ENCODE measurements at places on chromosomes 2 and 18.

DNA sequence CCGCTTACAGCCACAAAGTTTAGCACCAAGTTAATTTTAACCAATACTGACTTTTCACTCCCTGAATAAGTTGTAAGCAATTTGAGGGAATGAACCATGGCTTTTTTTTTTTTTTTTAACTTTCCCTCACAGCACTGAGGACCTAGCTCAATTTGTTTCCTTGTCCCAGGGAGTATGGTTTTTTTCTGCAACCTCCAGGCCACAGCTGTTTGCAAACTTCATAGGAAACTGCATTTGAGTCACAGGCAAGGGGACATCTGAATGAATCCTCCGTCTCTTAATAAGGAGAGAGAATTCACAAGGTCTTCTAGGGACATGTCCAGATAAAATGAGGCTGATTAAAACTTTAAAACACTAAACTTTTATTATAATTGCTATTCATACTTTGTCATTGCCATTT is 181.5 kb downstream of the GFPT1 start:
- DNase-seq = no peak

- DNase-seq = no peak
Observed at GRCh38 chr2:179876266-179876665, 14.9 kb upstream of the ZNF385B start.

DNA sequence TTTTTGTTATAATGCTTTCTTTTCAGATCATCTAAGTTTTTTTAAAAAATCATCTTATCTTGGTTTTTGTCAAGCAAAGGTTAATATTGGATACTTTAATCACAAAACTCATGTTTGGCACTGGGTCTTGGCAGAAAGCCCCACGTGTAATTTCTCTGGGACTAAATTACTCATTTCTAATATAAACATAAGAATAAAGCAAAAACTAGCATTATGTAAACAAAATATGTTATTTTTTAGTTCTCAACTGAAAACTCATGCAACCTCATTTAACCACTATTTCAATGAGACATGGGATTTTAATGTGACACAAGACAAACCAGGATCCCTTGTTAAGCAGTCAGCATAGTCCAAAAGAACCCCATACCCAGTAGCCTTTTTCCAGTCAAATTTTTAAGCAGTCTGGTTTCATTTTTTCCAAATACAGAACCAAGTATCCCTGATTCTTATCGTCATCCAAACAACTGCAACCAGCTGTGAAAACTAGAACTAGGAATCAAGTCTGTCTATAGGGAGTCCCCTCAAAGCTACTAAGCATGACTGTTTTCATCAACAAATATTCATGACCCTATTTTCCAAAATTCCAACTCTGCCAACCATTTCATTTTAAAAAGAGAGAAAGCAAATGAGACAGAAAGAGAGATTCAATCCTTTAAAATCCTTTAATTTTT is 27.1 kb downstream of the PID1 start:
- no peak for DNase-seq

DNA sequence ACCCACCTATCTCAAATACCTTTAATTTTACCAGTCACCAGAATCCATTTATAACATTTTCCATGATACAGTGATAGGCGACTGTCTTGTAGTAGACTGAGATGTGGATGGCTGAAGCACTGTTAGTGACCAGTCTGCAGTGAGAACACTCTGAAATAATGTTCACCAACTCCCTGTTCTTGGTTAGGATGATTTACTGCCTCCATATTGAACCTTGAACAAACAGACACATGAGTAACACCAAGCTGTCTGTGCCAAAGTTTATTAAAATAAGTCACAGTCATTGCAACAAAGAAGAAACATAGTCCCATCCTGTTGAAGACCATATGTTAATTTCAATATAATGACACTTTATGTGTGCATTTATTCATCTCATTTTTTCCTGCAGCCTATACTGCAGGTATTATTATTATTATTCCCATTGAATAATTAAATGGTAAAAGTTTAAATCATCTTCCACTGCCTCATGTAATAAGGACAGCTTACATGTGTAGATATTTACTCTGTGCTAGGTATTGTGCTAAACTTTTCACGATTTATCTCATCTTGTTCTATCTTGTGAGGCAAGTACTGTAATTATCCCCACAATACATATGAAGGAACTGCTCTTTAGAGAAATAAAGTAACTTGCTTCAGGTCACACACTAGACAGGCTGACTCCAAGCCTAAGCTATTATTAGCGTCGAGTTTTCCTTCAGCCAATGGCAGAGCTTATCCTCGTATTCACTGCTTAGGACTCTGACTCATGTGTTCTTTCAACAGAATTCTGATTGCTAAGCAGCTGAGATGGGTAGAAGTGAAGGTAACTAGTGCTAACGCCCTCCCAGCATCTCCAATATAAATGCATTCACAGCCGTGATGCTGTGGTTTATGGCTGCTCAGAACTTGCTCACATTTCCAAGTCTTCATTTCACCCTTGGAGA is 62.5 kb downstream of the ONECUT2 start:
- DNase-seq = peak; percentile 54

GRCh38 chr18:73669297-73669696 is 478.3 kb downstream of the FBXO15 start:
- DNase-seq = no peak

DNA sequence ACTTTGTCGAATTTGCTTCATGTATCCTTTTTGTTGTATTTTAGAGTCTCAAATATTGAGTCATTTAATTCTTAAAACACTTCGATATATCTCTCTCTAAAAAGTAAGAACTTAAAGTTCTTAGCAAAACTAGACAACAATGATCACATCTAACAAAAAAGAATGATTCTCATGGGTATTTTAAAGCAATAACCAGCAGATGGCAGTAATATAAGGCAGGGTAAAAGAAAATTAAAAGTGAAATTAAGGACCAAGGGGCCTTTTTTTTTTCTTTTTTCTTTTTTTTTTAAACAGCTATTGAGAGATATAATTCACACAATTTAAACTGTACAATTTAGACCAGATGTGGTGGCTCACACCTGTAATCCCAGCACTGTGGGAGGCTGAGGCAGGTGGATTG is 9.9 kb upstream of the AOX1 start:
- no peak for DNase-seq

GRCh38 chr18:59939127-59939526 is 39.3 kb downstream of the PMAIP1 start:
- no peak for DNase-seq

DNA sequence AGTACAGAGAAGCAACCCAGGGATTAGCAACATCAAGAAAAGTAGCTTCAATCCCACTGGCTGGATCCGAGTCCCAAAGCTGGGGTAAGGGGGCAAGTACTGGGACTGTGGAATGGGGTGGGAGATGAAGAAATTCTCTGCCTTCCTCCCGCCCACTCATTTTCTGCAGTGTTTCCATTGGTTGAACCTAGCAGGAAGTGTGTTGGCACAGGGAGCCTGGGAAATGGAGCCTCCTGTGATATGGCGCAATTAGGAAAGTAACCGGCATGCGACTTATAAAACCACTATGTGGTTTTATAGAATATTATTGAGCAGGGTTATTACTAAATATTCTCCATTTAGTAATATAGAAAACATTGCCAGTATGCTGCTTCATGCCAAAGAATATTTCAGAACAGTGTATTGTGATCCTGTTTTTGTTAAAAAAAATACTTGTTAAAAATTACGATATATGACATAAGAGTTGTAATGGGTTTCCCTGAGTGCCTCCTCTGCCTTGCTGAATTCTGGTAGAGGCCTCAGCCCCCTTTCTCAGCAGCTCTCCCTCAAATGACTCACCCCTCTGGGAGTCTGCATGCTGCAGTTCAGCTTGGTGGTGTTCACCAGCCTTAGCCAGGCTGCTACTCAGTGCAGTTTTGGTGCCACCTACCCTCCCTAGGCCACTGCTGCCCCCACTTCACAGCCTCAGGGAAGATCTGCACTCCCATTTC is 60.5 kb downstream of the HK2 start:
- DNase-seq = no peak

DNA sequence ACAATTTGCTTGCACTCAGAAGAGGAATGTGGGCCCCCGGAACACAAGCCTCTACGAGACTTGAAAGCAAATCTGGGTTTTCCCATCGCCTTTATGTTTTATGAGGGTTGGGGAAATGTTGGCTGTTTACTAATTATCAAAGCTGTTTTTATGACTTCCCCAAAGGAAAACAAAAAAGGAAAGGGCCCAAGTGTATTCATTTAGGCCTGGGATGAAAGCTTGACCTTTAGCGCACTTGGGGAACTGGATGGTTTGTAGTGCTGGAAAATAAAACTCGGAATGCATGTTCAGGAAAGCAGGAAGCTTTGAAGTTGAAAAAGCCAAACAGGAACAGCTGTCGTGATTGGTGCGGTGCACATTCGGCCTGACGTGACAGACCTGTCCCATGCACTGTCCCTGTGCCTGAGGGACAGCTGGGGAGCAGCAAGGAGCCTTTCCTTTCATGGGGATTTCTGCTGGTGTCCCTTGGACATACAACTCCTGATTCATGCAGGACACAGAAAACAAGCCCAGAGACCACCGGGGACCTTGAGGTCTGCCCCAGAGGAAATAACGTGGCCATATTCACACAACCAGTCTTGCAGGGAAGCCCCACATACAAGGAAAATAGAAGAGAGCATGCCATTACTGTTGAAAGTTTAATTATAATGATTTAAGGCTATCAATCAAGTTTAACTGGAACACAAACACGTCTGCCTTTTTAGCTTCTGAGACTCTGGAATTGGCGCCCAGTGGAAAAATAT is 169.7 kb upstream of the APCDD1 start:
- no peak for DNase-seq

DNA sequence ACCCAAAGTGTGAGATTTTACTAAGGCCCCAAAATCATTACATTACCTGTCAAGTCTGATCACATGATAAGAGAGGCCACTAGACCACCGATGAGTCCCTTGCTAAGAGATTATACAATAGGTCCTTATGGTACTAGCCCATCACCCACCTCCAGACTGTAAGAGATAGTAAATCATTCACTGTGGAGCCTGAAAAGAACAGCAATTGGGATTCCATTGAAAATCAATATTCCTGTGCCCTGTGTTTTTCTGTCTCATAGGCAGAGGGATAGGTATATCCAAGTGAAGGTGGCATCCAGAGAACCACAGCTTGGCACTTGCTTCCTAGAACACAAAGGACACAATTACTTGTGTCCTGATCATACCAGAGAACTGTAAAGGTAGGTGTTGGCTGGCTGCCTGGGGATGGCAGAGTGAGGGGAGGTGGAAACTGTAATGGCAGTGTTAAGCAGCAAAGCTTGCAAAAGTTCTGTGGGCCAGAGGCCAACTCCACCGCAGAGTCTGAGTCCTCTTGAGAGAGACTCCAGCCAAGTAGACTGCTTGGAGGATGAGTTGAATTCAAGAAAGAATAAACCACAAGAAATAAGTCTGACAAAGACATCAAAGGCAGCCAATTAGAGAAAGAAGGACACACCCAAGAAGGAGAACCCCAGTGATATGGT is 102.0 kb upstream of the PIEZO2 start:
- DNase-seq = no peak

DNA sequence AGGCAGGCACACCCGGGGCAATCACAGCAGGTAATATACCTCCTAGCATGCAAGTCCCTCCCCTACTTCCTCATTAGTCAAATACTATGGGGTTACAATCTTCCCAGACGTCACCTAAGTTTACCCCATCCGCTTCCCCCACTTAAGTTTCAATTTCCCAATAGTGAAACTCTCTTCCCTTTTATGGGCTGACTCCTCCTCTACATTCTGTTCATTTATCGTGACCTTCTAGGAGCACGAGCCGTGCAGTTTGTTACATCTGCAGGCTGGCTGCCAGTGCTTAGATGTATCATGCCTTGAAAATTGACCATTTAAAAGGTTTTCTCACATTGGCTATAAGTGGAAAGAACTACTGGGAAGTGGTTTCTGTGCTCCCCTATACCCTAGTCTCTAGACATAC is 1357.8 kb upstream of the CRIM1 start:
- DNase-seq = no peak

- no peak for DNase-seq
Observed at GRCh38 chr2:219081096-219081495, 20.4 kb upstream of the IHH start.

DNA sequence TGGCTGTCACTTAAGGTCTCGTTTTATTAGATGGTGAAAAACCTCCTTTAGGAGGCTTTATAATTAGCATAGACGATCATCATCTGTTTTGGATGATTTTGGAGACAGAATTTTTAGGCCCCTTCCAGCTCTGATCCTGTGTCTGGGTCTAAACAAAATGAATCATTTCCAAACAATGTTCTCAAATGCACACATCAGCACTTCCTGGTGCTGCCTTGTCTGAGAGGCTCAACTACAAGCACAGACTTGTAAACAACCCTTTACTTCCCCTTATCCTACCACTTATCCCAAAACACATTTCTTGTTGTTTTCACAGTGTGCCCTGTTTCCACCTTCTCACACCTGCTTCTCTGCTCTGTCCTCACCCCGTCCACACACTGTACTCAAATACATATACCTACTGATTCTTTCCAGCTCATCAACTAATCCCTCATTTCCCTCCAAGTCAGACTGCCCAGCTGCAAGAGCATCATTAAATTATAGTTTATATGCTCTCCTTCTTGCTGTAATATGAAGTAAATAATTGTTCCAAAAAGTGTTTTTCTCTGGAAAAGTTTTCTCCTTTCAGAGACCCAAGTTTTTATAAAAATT is 71.2 kb upstream of the COL3A1 start:
- DNase-seq = no peak

- DNase-seq = no peak
Observed at GRCh38 chr2:10449838-10450691, 1.9 kb upstream of the ODC1 start.

DNA sequence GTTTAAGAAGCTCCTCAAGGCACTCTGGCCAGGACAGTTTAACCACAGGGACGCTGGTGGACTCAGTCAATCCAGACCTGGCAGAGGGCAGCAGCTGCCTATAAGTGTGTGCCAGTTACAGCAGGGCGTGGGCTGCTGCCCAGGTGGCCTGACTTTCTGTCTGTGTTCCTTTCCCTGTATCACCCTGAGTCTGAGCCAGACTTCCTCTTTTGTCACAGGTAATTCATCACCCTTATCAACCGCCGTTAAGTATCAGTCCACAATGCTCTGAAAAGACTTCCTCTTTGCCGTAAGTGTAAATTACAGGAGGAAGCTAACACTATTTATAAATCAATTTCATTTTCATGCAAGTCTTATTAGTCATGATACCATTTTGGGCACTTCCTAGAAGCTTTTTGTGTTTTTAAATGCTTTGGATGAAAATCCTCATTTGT is 7.0 kb downstream of the LPIN1 start:
- no peak for DNase-seq

- no peak for DNase-seq
Observed at GRCh38 chr2:173462892-173463840, 108.5 kb downstream of the CDCA7 start.

DNA sequence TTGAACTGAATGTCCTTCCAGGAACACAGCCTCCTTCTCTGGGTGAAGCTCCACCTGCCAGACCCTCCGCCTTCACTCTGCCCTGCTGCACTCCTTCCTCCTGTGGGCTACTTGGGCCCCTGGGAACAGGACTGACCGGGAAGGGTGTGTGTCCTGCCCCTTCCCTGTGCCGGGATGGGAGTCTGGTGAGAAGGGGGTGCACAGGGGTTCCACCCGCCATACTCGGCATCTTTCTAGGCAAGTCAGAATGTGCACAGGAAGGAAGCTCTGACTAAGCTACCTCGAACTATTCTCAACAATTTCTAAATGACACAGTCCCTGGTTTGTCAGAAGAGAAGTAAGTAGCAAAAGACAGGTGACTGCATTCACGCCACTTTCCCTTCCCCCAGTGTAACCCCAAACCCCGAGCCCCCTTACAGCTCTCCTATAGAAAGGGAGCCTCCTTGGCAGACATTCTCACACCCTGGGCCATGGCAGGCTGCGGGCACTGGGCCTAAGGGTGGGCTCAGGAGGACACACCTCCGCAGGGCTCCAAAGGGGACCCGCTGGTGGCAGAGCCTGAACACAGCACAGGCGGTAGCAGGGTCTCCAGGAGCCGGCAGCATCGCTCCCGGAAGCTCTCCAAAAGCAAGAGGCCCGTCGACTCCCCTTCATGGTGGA is 184.1 kb downstream of the HDAC4 start:
- no peak for DNase-seq

Data from head of caudate nucleus (tissue), 42 donors.